Ascending aorta (tissue), 2 donors: ENCODE measurements at places on chromosomes 3 and 15. TPM values are rescaled to one million over a fixed set of nuclear protein-coding genes. Genes with fewer than 3 reads are reported as not detected.

The ATP13A5 gene
- total RNA-seq = not detected

The PSTPIP1 gene
- total RNA-seq = 14.6 TPM

The GNAI2 gene
- 283 TPM for total RNA-seq

The TMCO5A gene
- total RNA-seq = not detected

The POPDC2 gene
- 4.7 TPM for total RNA-seq

The GOLGA6A gene
- total RNA-seq = not detected

The FOXB1 gene
- not detected for total RNA-seq

- no peaks in the 10 kb centered on the region for H3K27me3 ChIP-seq
- H3K4me1 ChIP-seq = no peaks in the 10 kb centered on the region
- H3K27ac ChIP-seq = no peak overlapping the region
- no peak overlapping the region for H3K4me3 ChIP-seq
Measured at GRCh38 chr15:88998980-88999713, 86.0 kb upstream of the MFGE8 start.

GRCh38 chr3:156630081-156630772 lies 44.2 kb upstream of the TIPARP start:
- H3K4me1 ChIP-seq = peaks cover 3% of the 10 kb centered on the region
- no peak overlapping the region for H3K27ac ChIP-seq

GRCh38 chr15:62626903-62627302 lies 415.6 kb upstream of the TPM1 start:
- no peak overlapping the region for H3K27ac ChIP-seq
- H3K4me1 ChIP-seq = peaks cover 11% of the 10 kb centered on the region
- no peak overlapping the region for H3K4me3 ChIP-seq
- no peaks in the 10 kb centered on the region for H3K36me3 ChIP-seq

DNA sequence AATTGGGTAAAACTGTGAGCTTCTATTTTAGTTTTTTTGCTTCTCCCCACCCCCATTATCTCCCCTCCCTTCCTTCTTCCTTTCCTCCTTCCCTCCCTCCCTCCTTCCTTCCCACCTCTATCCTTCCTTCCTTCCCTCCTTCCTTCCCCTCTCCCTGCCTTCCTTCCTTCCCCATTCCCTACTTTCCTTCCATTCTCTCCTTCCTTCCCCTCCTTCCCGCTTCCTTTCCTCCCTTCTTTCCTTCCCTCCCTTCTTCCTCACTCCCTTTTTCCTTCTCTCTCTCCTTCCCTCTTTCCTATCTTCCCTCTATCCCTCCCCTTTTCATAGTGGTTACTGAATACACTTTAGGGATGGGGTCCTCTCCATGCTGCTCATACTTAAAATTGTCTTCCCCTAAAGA lies 40.4 kb upstream of the C3orf22 start:
- H3K4me1 ChIP-seq = no peaks in the 10 kb centered on the region
- H3K36me3 ChIP-seq = no peaks in the 10 kb centered on the region
- DNase-seq = no peak
- no peaks in the 10 kb centered on the region for H3K27me3 ChIP-seq
- H3K4me3 ChIP-seq = no peak overlapping the region

GRCh38 chr3:169966951-169967915 lies 626 bp downstream of the SEC62 start:
- no peaks in the 10 kb centered on the region for H3K27me3 ChIP-seq
- peaks cover 14% of the 10 kb centered on the region for H3K4me1 ChIP-seq
- peak; percentile 78 for DNase-seq
- H3K27ac ChIP-seq = peak overlapping the region; percentile 93
- H3K4me3 ChIP-seq = peak overlapping the region; percentile 89
- H3K36me3 ChIP-seq = no peaks in the 10 kb centered on the region

- H3K27ac ChIP-seq = no peak overlapping the region
- no peak for DNase-seq
- no peaks in the 10 kb centered on the region for H3K27me3 ChIP-seq
- H3K4me1 ChIP-seq = no peaks in the 10 kb centered on the region
- H3K36me3 ChIP-seq = peaks cover 74% of the 10 kb centered on the region
Measured at GRCh38 chr3:12818273-12818672, 21.8 kb downstream of the CAND2 start.

DNA sequence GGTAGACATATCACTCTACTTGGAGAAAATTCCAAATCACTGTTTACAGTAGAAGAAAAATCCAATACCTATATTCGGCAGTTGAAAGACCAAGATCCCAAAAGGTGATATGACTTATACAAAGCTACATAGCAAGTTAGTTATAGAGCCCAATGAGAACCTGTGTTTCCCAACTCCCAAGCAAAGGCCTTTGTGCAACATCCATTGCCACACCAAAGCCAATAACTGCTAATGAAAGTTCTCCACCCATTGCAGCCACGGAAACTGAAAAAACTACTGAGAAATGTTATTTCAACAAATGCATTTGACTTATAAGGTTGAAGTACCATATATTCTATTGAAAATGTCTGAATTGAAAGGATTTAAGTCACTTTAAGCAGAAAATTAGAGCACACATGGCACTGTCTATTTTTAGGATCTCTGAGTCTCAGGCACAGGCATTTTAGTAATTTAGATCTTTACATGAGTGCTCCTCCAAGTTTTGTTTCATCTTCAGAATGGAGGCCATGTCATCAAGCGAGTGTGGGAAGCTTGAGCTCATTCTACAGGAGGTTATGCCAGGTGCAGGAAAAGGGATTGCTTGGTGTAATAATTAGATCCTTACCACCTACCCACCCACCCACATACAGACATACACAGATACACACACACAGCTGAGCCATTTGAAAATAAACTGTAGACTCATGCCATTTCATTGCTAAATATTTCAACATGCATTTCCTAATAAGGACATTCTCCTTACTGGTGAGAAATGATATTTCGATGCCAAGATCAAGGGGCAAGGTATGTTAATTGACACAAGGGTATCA lies 19.7 kb upstream of the ANO10 start:
- H3K4me3 ChIP-seq = no peak overlapping the region
- H3K36me3 ChIP-seq = no peaks in the 10 kb centered on the region
- H3K27ac ChIP-seq = no peak overlapping the region
- peaks cover 8% of the 10 kb centered on the region for H3K4me1 ChIP-seq
- no peaks in the 10 kb centered on the region for H3K27me3 ChIP-seq

DNA sequence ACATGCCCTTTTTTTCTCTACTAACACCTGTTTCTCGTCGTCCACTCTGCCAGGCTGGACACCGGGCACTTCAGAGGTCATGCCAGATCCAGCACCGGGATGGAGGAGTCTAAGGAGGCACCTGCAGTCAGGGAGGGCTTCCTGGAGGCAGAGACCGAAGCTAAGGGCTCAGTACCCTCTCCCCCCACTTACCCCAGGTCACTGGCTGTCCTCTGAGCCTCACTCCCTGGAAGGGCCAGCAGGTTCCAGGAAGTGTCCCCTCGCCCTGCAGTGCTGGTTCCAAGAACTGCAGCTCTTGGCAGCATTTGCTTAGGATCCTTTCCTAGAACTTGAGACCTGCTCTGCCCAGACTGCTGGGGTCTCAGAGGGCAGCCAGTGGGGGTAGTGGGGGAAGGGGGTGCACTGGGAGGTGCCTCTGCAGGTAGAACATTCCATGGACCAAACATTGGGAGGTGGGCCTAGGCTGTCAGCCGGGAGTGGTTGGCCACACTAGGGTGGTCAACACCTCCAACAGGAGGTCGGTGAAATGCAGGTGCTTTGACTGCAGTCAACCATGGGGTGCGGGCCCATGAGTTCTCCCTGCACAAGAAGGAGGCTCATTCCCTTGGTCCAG lies 11.3 kb downstream of the CISH start:
- H3K27me3 ChIP-seq = no peaks in the 10 kb centered on the region
- peak overlapping the region; percentile 94 for H3K27ac ChIP-seq
- H3K4me3 ChIP-seq = no peak overlapping the region
- DNase-seq = no peak

DNA sequence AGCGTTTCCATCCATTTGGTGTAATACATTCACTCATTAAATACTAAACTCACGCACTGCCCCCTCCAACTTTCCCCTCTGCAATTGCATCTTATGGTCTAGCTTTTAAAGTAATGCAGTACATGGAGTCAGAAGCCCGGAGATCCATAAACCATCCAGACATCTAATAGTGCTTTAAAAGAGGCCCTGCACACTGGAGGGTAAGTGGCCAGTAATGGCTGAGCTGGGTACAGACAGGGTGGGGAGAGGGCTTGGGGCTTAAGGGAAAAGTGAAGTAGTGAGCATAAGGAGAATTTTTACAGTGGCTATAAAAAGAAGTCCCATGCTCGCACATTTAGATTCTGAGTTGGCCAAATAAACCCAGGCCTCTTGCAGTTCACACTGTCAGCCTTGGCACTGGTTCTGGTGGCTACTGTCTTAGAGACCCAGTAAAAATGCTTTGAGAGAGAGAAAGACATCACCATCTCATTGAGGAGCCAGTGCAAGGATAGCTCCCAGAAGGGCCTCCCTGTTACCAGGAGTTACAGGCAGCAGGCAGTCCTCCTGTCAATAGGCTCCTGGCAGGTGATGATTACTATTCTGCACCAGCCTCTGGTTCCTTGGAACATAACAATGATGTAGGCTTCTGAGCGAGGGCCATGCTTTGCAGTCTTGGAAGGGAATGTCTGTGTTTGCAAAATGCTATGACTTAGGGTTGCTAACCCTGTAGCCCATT lies 112.6 kb upstream of the NEO1 start:
- H3K4me1 ChIP-seq = no peaks in the 10 kb centered on the region
- no peak overlapping the region for H3K27ac ChIP-seq
- H3K4me3 ChIP-seq = no peak overlapping the region
- no peaks in the 10 kb centered on the region for H3K27me3 ChIP-seq

- DNase-seq = no peak
- H3K4me1 ChIP-seq = no peaks in the 10 kb centered on the region
- no peak overlapping the region for H3K27ac ChIP-seq
- H3K4me3 ChIP-seq = no peak overlapping the region
- H3K36me3 ChIP-seq = no peaks in the 10 kb centered on the region
Measured at GRCh38 chr15:48806151-48806550, 4.7 kb downstream of the CEP152 start.

- H3K4me1 ChIP-seq = no peaks in the 10 kb centered on the region
- DNase-seq = no peak
- no peak overlapping the region for H3K27ac ChIP-seq
- no peaks in the 10 kb centered on the region for H3K36me3 ChIP-seq
- no peaks in the 10 kb centered on the region for H3K27me3 ChIP-seq
Measured at GRCh38 chr15:63805993-63806980, 27.5 kb downstream of the HERC1 start.
